SJCRH30 (cell line): ENCODE measurements at places on chromosomes 12 and 14.

DNA sequence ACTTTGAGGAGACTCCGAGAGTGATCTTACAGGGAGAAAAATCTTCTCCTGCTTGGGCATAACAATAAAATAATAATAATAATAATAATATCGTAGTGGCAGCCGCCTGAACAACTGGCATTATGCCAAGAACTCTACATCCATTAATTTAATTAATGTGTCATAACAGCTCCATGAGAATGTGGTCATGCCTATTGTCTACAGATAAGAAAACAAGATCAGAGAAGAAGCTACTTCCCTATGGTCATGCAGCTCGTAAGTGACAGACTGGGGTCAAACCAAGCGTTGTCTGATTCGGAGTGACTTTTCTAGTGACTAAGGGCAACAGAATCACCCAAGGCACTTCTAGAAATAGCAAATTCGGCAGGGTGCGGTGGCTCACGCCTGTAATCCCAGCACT, 11.7 kb downstream of the PROX2 start:
- no peak for DNase-seq

GRCh38 chr12:115481141-115481540, 796.4 kb downstream of the MED13L start:
- peak; percentile 9 for DNase-seq

DNA sequence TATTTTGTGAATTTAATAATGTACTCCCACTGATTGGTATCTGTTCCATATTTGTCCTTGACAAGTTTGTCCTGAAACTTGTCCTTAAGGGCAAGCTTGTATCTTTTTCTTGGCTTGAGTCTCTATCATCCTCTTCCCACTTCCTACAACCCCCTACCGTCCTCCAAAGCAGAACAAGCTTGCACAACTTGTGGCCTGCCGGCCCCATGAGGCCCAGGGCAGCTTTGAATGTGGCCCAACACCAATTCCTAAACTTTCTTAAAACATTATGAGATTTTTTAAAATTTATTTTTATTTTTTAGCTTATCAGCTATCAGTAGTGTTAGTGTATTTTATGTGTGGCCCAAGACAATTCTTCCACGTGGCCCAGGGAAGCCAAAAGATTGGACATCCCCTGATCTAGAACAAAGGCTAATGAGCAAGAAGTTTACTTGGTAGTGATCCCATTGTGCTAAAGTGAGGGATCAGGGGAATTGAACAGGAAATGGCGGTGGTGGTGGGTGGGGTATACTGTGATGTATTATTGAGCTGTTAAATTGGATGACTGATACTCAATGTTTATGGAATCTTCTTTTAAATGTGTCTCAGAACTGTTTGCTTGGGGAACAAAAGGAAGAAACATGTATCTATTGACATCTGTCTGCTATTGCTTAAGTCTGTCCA, 37.8 kb downstream of the TMX1 start:
- DNase-seq, result no peak

- peak; percentile 48 for DNase-seq
These were observed 63.4 kb upstream of the PTGR2 start for GRCh38 chr14:73788317-73788598.

- no peak for DNase-seq
These were observed 69.8 kb downstream of the RERG start for GRCh38 chr12:15151161-15152091.

DNA sequence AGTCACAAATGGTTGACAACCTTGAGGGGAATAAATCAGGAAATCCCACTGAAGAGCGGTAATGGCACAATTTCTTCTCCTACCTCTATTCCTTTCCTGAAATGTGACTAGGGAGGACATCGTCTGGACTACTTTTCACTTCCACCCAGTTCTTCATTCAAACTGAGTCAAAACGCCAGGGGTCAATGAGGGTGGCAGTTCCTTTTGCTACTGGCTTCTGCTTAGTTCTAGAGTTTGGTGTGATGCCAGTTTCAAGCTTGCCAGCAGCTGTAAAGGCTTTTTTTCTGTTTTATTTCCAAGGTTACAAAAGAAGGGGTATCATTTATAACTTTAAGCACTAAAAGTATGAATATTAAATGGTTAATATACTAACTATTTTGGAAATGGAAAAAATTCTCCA, 286.5 kb downstream of the SOX5 start:
- no peak for DNase-seq

- DNase-seq, result no peak
These were observed 21.8 kb upstream of the LRRK2 start for GRCh38 chr12:40203060-40203430.

DNA sequence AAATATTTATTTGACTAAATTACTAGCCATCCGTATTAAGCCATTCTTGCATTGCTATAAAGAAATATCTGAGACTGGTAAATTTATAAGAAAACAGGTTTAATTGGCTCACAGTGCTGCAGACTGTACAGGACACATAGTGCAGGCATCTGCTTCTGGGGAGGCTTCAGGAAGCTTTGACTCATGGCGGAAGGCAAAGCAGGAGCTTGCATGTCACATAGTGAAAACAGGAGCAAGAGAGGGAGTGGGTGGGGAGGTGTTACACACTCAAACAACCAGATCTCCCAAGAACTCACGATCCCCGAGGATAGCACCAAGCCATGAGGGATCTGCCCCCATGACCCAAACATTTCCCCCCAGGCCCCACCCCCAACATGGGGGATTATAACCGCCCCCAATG, 26.7 kb upstream of the RAB21 start:
- DNase-seq, result peak; percentile 1

DNA sequence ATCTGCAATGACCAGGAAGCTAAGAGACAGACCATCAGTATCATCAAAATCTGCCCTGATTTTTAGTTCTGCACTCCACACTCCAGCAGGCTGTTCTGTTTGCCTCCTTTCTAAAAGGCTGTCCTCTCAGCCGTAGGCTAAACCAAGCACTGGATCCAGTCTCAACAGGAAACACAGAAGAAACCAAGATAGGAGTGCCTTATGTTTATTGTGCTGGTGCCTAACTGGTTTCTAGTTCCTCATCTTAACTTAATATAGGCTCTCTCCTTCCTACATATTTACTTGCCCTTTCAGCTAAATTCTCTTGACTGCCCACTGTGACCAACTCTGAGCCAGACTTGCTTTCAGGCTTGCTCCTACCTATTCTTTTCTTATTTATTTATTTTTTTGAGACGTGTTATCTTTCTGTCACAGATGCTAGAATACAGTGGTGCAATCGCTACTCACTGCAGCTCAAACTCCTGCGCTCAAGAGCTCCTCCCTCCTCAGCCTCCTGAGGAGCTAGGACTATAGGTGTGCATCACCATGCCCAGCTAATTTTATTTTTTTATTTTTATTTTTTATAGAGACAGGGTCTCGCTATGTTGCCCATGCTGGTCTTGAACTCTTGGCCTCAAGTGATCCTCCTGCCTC, 30.8 kb downstream of the GALNT4 start:
- DNase-seq, result no peak

DNA sequence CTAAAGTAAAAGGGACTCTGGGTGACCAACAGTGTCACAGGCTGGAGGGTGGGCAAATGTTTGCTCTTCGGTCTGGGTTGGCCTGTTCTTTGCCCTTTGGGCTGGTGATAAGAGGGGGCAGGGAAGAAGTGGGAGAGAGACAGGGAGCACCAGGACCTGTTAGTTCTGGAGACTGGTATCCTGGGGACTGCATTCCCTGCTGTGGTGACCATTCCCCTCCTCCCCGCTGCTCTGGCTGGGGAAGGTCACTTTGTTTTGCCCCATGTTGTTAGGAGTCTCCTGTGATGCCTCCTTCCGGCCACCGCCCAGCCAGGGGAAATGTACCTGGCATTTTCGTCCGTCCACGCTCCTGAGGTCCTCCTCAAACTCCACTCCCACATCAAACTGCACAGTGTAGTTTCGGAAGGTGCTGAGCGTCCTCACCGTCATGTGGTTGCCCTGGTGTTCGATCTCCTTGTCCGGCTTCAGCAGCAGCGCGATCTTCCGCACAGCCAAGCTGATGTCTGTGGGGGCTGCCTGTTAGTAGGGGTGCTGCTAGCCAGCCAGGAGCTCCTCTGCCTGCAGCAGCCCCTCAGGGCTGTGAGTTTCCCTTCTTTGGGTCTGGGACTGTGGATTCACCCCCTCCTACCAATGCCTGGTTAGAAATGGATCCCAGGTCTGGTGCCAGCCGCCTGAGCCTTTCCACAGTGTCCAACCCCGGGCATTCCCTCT, 618 bp downstream of the RBP5 start:
- DNase-seq, result no peak

DNA sequence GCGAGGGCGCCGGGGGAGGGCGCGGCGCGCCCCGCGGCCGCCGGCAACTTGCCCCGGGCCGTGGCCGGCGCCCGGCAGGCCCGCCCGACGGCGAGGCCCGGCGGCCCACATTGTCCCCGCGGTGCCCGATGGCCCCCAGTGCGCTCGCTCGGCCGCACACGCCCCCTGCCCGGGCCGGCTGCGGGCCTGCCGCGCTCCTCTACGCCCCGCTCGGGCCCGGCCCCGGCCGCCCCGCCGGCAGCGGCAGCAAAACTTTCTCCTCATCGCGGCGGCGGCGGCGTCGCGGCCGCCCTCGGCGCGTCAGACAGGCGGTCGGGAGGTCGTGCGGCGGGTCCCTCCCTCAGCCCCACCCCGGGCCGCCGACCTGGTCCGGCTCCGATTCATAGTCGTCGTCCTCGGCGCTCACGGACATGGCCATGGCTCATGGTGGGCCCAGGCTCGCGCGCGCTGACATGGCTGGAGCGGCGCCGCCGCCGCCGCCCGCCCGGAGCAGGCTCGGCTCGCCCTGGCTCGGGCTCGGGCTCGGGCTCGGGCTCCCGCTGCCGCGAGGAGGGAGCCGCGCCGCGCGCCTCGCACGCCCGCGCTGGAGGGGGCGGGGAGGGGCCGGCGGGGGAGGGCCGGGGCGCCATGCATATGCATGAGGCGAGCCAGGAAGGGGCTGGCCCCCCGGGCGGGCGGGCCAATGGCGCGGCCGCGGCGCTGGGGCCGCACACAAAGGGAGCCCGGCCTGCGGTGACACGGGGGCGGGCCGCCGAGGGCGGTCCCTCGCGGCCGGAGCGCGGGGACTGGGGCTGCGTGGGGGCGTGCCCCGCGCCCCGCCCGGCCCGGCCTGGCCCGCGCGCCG, 67.1 kb downstream of the RNF34 start:
- DNase-seq, result peak; percentile 90

DNA sequence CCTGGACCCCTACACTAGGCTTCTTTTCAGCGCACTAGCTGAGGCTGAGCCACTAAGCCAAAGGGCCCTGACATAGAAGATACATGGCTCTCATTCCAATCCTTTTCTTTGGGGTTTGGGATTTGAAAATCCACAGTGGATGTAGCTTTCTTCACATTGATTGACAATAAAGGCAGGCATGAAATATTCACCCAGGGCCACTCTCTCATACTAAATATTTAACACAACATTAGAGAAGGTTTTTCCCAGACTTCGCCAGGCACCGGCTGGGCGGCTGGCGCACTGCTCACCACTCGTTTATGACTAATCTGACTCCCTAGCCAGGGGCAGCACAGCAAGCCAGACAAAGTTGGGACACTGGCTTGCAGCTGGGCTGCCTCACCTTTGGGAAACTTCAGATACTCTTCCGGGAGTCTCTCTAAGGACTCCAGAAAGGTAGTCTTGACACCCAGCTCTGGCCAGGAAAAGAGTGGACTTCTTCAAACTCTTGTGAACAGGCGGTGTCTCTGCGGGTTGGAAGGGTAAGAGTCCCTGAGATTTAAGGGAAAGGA, 699 bp upstream of the HOXC11 start:
- no peak for DNase-seq

DNA sequence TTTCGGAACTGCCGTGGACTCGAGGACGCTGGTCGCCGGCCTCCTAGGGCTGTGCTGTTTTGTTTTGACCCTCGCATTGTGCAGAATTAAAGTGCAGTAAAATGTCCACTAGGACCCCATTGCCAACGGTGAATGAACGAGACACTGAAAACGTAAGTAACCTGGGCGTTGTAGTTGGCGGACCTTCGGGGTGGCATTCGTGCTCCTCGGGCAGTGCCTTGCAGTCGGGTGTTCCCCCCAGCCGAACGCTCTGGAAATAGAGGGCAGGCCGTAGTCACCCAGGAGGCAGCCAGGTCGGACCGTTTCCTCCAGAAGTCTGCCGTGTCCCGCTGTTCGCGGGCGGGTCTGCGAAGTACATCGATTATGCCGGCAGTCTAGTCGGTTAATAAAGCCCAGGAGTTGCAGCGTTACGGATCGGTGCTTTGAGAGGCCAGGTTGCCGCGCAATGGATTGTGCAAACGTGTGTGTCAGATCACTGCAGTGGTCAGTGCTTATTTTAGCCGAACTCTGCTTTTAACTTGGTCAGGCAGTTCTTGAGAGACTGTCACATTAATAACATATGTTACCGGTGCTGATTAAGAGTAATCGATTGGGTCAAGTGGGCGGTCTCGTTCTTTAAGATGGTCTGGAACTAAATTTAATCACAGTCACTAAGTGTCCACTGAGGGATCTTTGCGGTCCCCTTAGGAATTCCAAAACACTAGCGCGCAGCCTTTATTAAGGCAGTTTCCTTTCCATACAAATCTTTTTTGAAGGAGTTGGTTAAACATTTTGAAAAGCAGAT, 906 bp downstream of the MARK3 start:
- DNase-seq, result peak; percentile 41

DNA sequence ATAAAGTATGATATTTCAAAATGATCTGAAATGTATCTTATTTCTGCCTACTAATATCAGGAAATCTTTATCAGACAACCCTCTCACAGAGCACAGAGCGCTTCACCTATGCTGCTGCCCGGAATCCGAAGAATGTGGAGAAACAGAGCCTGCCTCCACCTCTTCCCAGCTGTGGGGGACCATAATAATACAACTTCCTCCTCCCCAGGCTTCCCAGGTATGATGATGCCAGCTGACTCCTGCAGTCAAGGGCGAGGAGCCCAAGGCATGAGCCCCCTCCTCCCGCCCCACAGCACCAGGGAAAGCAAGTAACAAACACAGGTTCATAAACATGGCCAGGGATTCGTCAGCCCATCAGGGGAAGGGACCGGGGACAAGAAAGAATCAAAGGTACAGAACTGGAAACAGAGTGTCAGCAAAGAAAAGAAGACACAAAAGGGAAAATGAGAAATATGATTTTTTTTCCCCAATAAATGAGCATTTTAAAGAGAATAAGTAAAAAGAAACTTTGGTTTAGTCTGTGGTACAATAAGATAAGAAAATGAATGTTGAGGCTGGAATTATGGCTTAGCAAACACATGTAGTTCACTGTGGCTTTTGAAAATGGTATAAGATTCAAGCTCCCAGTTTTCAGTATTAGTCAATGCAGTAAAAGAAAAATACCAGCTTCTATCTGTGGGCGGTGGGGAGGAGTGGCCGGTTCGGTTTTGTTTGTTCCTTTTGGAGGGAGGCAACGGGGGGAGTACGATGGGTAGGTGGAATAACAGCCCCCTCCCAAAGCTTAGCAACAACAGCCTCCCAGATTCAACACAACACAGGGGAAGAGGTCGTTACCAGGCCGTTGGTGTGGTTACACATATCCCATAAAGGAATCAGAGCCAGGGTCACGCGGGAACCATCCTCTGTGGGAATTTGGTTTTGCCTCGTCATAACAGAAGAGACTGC, 68.3 kb downstream of the SETD3 start:
- no peak for DNase-seq

GRCh38 chr14:53399057-53399456, 245.9 kb upstream of the DDHD1 start:
- peak; percentile 54 for DNase-seq

GRCh38 chr14:41925409-41925808, 318.7 kb downstream of the LRFN5 start:
- DNase-seq, result peak; percentile 50
